ENCODE measurements at places on chromosomes 3 and 15.

DNA sequence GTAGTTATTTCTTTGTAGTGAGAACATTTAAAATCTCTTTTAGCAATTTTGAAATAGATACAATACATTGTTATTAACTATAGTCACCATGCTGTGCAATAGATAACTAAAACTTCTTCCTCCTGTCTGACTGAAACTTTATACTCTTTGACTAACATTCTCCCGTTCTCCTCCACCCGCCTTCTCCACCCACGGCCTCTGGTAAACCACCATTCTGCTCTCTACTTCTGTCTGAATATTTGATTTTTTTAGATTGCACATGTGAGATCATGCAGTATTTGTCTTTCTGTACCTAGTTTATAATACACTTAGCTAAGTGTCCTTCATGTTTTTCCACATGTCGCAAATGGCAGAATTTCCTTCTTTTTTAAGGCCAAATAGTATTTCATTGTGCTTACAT, 72.8 kb upstream of the RBM5 start:
- DNase-seq, result no peak

DNA sequence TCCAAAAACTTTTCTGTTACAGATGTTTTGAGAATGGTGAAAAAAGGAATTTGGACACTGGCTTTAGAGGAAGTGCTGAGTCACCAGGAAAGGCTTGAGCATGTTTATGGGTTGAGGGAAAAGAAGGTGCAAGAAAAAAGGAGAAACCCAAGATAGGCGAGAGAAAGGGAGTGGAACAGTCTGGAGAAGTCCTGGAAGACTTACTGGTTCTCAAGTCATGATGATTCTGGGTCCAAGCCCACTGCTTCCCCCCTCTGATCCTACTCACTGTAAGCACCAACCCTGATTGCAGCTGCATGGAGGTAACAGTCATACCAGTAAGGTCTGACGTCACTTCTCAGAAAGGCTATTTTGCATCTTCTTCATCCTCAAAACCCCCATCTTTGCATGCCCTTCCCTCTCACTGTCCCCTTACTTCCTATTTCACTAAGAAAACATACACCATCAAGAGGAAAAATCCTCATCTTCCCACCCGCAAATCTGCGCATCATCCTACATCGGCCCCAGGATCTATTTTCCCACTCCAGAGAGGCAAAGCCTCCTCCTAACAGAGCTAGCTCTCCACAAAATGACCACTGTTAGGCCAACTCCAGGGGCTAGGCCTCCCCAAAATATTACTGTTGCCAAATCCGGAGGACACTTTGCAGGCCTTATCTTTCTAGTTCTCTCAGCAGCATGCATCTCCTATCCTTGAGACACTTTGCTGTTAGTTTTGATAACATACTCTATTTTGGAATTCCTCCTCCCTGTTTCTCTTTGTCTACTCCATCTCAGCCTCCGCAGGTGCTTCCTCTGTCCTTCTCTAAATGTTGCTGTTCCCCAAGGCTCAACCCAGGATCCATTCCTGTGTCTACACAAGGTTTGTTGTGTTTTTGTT, 3.2 kb upstream of the ATP13A3 start:
- DNase-seq, result peak; percentile 79

DNA sequence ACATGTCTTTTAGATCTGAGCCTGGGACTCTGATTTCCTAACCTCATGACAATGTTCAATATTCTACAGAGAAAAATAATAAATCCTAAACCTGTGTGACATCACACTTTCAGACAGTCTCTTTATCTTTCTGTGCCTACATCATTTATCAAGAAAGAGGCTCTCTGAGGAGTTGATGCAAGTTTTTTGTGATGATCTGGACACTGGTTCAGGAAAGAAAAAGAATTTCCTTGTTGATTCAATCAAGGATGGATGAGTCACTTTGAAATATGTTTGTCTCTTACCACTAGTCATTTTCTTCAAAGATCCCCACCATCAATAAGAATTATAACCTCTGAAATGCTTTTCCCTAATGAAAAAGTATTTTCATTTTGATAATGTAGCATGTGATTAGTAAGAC, 404.6 kb downstream of the WDR72 start:
- DNase-seq, result no peak

DNA sequence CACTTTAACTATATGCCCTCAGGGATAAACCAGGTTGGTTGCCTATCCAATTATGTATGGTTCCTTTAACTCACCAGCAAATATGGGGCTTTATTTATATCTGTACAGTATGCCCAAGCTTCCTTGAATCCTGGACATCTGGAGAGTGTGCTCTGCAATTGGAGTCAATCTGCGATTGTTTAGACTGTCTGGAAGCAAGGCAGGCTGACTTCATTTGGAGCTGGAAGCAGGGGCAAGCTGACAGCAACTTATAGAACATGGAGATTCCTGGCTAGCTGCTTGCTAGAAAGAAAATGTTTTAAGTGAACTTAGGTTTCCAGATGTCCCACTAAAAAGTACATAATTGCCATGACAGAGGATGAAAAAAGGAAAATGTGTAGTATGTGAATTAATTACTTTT, 63.7 kb upstream of the TPRG1 start:
- no peak for DNase-seq

- DNase-seq, result no peak
These were observed 98.7 kb downstream of the SMAD6 start for GRCh38 chr15:66800584-66801235.

GRCh38 chr3:42557854-42558253, 23.9 kb downstream of the SEC22C start:
- DNase-seq, result no peak

- DNase-seq, result no peak
These were observed 169.7 kb downstream of the KCNMB2 start for GRCh38 chr3:178705925-178706324.

GRCh38 chr3:139468399-139468798, 7.9 kb downstream of the RBP2 start:
- no peak for DNase-seq

DNA sequence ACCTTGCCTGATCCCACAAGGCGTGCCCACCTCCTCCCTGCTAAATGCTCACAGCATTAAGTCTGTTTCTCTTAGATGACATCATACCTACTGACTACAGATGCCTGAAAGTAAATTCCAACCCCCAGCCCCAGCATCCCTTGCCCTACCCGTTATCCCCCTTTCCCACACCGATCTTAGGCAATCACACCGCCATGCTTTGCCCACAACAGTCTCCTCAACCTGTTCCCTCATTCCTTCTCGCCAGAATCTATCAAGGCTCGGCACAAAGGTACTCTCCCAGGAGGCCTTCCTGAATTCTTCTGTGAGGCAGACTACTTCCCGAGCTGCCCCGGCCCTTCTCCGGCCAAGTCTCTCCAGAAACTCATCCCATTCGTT, 789 bp upstream of the SEC61A1 start:
- no peak for DNase-seq

DNA sequence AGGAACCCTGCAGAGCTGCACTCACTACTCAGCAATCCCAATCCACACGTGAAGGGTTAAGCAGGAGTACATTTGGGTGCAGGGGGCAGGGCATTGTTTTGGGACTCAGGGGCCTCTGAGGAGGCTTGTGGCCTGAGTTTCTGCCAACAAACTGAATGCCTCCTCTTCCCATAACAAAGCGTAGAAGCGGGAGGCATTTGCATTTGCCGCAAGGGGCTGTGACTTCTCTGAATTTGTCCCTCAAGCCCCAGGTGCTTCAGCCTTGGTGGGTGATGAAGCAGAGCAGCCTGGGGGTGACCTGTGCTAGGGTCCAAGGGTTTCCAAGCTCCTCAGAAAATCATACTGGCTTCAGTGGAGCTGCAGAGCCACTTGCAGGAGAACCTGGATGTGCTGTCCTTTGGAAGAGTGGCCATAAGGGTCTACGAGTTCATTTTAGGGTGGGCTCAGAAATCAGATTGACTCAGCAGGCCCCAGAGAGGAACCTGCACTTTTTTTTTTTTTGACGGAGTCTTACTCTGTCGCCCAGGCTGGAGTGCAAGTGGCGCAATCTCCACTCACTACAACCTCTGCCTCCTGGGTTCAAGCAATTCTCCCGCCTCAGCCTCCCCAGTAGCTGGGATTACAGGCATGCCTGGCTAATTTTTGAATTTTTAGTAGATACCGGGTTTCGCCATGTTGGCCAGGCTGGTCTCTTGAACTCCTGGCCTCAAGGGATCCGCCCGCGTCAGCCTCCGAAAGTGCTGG, 1.4 kb upstream of the RPSA start:
- DNase-seq, result no peak

- DNase-seq, result no peak
These were observed 33.4 kb downstream of the FRMD4B start for GRCh38 chr3:69352305-69353087.

GRCh38 chr3:124404621-124405020, 325.6 kb upstream of the UMPS start:
- DNase-seq, result no peak

DNA sequence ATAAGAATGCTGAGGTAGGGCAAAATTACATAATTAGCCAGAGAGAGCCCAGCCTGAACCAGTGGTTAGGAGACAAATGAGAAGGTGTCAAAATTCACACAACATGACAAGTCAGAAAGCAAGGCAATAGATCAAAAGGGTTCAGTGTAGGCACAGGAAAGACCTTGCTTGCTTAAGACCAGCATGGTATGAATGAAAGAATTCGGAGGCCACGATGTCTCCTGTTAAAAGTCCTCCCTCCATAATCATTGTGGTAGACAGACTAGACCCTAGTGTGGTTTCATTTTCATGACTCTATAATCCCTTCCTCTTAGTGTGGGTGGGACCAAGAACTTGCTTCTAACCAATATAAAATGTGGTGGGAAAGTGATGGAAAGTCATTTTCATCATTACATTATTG, 98.7 kb upstream of the ANKRD28 start:
- DNase-seq, result no peak

GRCh38 chr3:132880986-132881385, 157.2 kb upstream of the TMEM108 start:
- no peak for DNase-seq

GRCh38 chr3:41212088-41212487, 12.8 kb downstream of the CTNNB1 start:
- DNase-seq, result no peak

- peak; percentile 87 for DNase-seq
These were observed 35.8 kb downstream of the CPN2 start for GRCh38 chr3:194315088-194315964.

DNA sequence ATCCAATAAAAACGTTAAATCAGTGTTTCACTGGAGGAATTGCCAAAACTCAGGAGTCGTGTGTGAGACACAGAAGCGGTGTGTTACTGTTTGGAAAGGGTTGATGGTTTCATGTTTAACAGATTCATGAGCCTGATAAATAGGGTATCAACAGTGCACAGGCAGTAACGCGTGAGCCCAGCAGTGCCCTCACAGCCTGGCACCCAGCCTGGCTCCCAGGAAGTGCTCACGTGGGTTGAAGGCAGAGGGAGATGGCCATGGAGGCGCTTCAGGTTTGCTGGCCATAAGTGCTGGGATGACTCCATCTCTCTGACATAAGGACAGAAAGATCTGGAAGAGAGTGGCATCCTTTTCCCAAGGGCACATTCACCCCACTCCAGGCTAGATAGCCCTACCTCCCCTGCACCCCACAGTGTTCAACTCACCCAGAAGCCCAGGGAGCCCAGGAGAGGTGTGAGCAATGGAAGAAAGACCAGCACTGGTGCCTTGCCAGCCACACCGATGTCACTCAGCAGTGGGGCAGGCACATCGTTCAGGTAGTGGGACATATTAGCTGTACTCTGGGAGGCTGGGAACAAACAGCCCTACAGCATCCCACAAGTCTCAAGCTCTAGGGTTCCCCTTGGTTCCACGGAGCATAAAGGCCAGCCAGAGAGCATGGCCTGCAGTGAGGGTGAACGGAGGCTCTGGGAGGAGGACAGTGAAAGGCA, 164.3 kb downstream of the LRRK1 start:
- DNase-seq, result no peak

GRCh38 chr3:51519848-51520247, 18.7 kb upstream of the RAD54L2 start:
- no peak for DNase-seq

DNA sequence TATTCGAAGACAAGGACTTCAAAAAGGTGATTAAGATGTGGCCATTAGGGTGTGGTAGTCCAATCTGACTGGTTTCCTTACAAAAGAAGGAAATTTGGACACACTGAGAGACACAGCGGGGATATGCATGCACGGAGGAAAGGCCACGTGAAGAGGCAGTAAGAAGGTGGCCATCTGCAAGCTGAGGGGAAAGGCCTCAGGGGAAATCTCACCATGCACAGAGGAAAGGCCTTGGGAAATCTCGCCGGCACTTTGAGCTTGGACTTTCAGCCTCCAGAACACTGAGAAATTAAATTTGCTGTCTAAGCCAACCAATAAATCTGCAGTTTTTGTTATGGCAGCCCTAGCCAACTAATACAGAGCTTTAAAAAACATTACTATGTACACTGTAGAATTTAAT, 78.8 kb downstream of the DLG1 start:
- DNase-seq, result no peak

GRCh38 chr15:49255966-49256759, 86.1 kb downstream of the GALK2 start:
- DNase-seq, result no peak

DNA sequence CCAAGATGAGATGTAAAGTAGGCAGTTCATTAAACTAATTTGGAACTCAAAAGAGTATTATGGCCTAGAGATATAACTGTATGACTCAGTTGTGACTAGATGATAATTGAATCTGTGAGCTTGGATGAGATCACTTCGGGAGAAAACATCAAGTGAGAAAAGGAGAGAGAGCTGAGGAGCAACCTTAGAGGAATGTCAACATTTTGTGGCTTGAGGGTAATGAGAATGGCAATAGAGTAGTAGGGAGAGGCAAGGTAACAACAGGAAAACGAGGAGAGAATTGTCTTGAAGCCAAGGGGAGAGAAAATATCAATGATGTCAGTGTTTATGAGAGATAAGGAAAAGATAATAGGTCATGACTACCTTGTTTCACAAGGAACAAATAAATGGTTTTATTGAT, 580.2 kb downstream of the NLGN1 start:
- no peak for DNase-seq

DNA sequence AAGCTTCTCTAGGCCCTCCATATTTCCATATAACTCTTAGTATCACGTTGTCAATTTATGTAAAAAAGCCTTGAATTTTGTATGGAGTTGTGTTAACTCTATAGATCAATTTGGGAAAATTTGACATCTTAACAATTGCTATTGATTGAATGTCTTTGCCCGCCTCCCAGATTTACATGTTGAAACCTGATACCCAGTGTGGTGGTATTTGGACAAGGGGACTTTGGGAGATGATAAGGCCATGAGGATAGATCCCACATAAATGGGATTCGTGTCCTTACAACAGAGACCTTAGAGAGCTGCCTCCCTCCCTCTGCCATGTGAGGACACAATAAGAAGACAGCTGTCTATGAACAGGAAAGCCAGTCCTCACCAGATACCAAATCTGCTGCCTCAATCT, 21.1 kb upstream of the TNK2 start:
- DNase-seq, result no peak

- no peak for DNase-seq
These were observed 39.1 kb downstream of the GASK1A start for GRCh38 chr3:43018246-43018645.

GRCh38 chr3:188407158-188407880, 253.4 kb downstream of the LPP start:
- no peak for DNase-seq

DNA sequence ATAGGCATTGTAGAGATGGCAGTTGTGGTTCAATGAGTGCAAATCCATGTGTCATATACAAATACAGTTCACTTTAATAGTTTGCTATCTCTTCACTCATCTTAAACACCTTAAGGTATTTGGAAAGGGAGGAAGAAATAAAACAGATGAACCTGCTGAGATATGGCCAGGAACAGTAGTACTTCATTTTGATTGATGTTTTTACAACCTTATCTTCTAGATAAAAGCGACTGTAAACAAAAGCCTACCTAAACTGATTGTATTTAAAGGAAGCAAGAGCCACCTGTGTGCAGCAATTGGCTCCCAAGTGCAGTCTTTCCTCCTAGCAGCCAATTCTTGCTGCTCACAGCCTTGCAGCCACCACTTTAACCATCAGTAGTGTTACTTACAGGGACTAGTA, 217.7 kb downstream of the CDIN1 start:
- DNase-seq, result no peak
